Left renal pelvis (tissue), 4 donors: ENCODE measurements at places on chromosomes 12 and 14. TPM values are rescaled to one million over a fixed set of nuclear protein-coding genes. Genes with fewer than 3 reads are reported as not detected.

DNA sequence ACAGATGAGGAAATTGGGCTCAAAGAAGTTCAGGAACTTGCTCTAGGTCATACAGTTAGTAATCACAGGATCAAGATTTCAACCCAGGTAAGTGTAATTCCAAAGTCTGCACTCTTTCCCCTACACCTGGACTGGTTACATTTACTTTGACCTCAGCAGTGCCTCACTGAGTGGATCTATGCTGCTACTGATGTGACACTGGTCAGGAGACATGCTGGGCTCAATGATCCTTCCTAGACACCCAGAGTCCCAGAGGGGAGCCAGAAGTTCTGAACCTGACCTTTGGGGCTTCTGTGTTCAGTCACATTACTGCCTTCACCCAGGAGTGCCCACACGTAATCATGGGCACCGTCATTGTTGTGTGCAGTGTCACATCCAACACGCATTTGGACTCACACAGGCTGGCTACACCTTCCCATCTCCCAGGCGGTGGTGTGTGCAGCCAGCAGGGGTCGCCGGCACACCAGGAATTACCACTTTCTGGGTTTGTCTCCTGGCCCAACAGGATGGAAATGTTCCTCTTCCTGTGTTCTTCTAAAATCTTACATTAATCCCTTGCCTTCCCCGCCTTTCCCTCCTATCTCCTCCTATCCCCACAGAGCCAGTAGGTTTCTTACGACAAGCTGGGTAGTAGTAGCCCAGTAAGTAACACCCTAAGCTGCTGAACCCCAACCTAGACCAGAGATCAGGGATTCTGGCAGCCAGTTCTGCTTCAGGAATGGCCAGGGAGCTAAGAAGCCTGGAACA lies 25.6 kb downstream of the CALCOCO1 start:
- no peak for DNase-seq

GRCh38 chr14:85363358-85363757 lies 166.6 kb upstream of the FLRT2 start:
- DNase-seq: no peak

GRCh38 chr14:67666750-67667449 lies 7.5 kb downstream of the VTI1B start:
- DNase-seq: no peak

- no peak for DNase-seq
These were observed 239.7 kb downstream of the SSPN start for GRCh38 chr12:26435069-26435404.

GRCh38 chr14:103625356-103626095 lies 3.5 kb upstream of the KLC1 start:
- no peak for DNase-seq

DNA sequence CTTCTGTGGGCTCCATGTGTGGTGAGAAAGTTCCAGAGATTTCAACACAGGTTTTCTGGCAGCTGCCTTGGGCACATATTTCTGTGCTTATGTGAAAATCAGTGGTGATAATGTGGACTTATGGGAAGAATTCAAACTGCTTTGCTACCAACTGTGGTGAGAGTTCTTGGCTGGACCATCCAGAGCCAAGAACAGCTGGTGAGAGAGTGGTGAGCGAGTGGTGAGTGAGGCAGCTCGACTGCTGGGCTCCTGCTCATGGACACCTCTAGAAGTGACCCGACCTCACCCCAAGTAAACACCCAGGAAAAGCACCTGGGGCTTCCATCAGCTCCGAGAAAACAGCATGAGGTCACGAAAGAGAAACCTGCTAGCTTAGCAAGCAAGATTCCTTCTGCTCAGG lies 106.4 kb downstream of the PIWIL1 start:
- DNase-seq: no peak

DNA sequence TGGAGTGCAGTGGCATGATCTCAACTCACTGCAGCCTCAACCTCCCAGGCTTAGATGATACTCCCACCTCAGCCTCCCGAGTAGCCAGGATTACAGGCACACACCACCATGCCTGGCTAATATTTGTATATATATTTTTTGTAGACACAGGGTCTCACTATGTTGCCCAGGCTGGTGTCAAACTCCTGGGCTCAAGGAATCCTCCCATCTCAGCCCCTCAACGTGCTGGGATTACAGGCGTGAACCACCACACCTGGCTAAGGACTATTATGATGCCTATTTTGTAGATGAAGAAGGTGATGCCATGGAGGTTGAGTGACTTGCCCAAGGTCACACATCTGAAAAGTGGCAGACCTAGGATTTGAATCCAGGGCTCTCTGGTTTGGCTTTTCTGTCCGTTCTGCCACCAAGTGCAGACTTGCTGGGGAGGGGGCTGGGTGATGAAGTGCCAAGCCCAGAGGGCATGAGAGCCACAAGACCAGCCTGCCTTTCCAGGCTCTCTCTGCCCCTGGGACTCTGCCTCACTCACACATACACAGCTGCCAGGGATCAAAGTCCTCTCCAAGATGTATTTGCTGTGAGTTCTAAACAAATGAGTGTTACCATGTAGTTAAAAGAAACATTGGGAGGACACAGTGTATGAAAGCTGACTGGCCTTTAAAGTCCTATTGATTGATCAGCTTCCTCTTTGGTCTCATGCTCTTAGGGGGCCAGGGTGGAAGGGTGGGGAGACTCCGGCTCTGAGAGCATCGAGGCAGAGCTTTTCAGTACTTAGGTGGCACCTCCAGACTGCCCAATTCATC lies 21.3 kb upstream of the RBM19 start:
- DNase-seq: no peak

- no peak for DNase-seq
These were observed 272.4 kb upstream of the FBXO33 start for GRCh38 chr14:39704594-39704993.

- DNase-seq: no peak
These were observed 15.8 kb downstream of the CCND2 start for GRCh38 chr12:4289231-4289878.

- no peak for DNase-seq
These were observed 210.3 kb downstream of the NUAK1 start for GRCh38 chr12:105928436-105928835.

GRCh38 chr12:33828326-33828725 lies 194.0 kb upstream of the ALG10 start:
- DNase-seq: no peak

DNA sequence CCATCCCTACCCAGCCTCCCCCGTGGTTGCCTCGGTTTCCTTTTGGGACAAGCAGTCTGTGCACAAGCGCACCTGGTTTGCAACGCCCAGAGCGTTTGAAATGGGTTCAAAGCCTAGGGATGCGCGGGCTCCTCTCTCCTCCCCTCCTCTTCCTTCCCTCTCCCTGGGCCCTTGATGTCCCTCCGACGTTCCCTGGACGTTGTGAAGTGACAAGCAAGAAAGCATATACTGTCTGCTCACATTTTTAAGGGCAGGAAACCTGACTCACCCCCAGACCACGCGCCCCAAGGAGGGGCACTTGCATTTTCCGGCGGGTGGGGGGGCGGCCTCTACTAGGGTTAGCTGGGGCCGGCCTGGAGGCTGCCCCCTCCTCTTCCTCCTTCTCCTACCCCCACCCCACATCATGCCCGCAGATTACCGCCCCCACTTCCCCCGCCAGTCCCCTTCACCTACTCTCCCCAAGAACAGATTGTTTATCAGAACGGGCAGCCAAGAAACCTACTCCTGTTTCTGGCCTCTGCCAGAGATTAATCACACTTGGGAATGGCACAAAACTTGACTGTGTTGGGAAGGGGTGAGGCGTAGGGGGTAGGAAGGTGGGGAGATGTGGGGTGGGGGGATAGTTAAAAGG lies 9.5 kb upstream of the IRF2BPL start:
- DNase-seq: no peak

GRCh38 chr12:90905691-90906370 lies 49.1 kb downstream of the CCER1 start:
- no peak for DNase-seq

GRCh38 chr12:106861984-106862916 lies 87.8 kb downstream of the RIC8B start:
- no peak for DNase-seq

DNA sequence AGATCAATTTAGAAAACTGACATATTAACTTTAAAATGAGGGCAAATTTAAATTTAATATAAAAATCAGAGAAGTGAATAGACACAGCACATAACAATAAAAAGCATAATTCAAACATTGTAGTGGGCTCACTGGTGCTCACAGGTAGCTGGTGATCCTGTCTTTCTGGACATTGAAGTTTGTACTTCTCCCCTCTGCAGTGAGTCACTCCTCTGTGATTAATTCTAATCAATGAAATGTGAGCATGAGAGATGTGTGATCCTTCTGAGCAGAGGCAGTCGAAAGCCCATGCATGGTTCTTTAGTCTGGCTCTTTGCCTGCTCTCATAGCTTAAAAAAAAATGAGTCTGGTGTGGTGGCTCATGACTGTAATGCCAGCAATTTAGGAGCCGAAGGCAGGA lies 59.0 kb upstream of the RERGL start:
- no peak for DNase-seq

GRCh38 chr14:100292301-100292775 lies 13.9 kb downstream of the SLC25A29 start:
- DNase-seq: no peak

DNA sequence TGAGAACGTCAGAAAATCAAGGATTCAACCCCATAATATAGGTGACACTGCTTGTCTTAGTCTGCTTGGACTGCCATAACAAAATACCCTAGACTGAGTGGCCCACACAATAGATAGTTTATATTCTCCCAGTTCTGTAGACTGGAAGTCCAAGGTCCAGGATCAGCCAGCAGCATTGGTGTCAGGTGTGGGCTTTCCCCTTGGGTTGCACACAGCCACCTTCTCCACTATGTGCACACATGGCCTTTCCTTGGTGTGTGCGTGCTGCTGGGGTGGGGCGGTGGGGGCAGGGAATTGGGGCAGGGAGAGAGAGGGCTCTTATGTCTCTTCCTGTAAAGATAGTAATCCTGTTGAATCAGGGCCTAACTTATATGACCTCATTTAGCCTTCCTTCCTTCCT lies 106.4 kb downstream of the SLC25A47 start:
- DNase-seq: no peak

GRCh38 chr14:73802431-73803188 lies 49.0 kb upstream of the PTGR2 start:
- no peak for DNase-seq

DNA sequence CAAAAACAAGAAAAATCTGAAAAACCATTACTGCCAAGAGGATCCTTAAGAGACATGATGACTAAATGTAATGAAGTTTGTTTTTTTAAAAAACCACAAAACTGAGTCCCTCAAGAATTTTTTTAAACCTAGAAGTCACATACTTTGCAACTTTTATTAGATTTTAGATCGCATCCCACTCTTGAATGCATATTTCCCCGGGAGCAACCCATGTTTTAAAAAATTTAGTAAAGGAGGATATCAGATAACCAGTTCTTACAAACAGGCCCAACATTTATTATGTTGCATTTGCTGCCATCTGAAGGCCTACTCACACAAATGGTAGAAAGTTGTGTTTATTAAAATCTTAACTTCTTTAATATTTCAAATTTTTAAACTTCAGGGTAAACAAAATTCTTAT lies 44.3 kb upstream of the CCT2 start:
- no peak for DNase-seq

- no peak for DNase-seq
These were observed 10.6 kb downstream of the ARL6IP4 start for GRCh38 chr12:122990961-122991622.

DNA sequence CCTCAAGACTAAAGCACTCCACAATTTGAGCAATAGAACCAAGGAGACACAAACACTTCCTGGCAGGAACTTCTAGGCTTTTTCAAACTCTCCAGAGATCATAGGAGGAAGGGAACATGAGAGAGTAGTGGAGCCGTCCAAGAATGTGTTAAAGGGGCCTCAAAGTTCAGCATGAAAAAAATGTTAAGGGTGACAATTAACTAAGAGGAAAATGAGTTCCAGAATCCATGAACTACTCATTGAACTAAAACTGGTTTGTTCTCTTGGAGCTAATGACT lies 122.0 kb downstream of the WIF1 start:
- no peak for DNase-seq

DNA sequence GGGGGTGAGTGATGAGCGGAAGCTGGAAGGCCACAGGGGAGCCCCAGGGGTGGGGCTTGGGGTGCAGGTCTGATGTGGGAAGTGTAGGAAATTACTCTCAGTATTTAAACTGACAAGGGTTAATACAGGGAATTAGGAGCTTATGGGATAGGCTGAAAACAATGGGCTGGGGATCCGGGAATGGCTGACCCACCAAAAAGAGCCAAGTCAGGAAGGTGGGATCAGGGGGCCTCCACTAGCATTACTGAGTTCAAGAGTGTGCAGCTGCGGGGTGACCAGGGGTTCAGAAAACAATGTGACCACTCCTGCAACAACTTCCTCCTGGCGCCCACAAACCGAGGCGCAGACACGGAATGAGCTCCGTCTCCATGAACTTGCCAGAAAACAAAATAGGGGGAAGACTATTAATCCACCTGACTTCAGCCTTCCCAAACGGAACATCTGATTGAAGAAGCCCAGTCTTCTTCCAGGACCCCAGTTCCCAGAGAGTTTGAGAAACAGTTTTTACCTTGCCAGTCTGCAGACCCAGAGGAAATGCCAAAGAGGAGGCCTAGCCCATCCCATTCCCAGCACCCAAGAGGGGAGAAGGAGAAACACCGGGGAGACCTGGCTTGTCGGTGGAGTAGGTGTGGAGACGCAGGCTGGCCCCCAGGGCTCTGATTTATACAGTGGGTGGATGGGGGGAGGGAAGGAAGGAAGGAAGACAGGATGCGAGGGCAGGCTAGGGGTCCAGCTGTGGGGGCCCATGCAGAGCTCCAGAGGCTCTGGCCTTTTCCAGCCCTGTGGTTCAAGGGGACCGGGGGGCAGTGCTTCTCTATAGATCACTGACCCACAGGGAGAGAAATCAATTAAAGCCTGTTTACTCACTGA lies 16.5 kb upstream of the YY1 start:
- no peak for DNase-seq

GRCh38 chr12:53750812-53751335 lies 905 bp downstream of the CISTR start:
- DNase-seq: no peak

DNA sequence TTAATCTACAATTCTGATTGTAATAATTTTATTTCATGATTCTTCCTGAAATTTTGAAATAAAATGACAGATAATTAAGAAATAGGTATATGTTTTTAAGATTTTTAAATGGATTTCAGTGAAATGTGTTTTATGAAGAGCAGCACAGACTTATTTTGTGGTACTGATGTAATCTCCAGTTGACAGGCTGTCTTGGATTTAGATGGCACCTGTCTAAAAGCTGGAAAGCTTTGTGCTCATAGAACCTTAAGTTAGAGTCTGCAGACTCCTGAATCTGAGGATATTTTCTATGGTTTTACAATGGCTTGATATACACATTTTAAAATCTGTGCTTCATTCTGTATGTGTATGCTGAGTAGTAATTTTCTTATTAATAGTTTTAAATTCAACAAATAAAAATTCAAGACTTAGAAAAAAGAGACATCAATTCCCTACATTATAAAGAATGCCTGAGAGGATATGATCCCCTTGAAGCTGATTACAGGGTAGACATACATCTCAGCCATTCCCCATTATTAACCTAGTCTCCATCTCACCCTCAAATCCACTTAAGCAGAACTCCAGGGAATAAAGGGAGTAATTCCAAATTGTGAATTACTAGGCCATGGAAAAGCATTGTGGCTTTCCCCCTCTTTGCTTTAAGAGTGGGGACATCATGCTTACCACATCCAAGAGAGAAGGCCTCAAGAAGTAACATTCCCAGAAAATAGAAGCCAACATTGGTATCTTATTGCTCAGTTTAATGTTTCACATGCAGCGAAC lies 33.7 kb upstream of the ACSS3 start:
- no peak for DNase-seq

GRCh38 chr12:60834806-60835205 lies 1239.0 kb downstream of the SLC16A7 start:
- no peak for DNase-seq

PPP4R3A gene
- polyA plus RNA-seq: 124 TPM

TAS2R14 gene
- 3.6 TPM for polyA plus RNA-seq

TRHDE gene
- polyA plus RNA-seq: 20.2 TPM

DEGS2 gene
- 10.6 TPM for polyA plus RNA-seq

KCNJ8 gene
- polyA plus RNA-seq: 22.9 TPM

PLA2G1B gene
- 0.46 TPM for polyA plus RNA-seq
